ENCODE measurements at places on chromosomes 5 and 9.

DNA sequence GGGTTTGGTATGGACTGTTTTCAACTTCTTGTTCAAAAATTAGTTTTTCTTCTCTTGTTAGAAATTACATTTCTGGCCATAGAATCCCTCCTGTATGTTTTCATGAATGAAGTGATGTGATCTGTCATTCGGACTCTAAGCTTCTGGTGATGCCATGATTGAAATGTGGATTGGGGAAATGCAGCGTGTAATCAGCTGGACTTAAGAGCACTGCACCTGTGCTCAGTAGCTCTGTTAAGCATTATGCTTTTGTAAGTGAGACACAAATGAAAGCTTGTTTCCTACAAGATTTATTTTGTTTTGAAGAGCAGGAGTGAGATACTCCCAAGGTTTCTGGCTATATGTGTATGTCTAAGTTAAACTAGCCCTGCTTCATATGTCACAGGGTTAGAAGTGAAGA is 24.0 kb upstream of the FAM120AOS start:
- no peak for DNase-seq

GRCh38 chr5:153774686-153775085 is 264.0 kb downstream of the FAM114A2 start:
- DNase-seq = no peak

DNA sequence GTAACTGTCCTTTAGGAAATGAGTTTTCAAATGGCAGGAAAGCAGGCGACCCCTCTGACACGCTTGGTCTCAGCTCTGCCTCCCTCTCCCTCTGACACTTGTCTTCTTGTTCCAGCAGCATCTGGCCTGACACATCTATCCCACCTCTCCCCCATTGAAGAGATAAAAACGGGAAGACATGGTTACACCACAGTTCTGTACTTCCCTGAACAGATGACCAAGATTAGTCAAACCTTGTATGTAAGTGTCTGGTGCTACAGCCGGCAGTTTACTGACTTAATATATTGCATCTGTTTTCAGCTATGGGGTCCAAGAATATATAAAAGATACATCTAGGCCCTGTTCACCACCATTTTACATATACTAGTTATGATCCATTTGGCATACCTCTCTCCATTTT is 29.6 kb upstream of the MLLT3 start:
- DNase-seq = no peak

DNA sequence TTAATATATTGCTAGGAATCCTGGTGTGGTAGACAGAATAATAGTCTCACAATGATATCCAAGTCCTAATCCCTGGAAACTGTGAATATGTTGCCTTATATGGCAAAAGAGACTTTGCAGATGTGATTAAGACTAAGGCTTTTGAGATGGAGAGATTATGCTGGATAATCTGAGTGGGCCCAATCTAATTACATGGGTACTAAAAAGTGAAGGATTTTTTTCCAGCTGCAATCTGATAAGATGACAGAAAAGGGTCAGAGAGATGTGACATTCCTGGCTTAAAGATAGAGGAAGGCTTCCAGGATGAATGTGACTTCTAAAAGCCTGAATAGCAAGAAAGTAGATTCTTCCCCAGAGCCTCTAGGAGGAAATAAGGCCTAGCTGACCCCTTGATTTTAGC is 80.7 kb upstream of the MPDZ start:
- DNase-seq = no peak

DNA sequence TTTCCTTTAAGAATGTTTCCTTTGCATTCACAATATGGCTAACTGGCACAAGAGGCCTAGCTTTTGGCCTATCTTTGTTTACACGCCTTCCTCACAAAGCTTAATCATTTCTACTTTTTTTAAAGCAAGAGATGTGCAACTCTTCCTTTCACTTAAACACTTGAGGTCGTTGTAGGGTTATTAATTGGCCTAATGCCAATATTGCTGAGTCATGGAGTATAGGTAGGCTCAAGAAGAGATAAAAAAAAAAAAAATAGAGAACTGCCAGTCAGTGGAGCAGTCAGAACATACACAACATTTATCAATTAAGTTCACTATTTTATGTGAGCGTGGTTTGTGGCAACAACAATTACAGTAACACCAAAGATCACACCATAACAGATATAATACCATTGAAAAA is 5.9 kb downstream of the FKBP15 start:
- DNase-seq = no peak

Data from stimulated activated naive CD8-positive, alpha-beta T cell treated with anti-CD3 and anti-CD28 coated beads, Interleukin-15, Interleukin-2, amounts not matched to agents 100 U/mL and 50 U/mL, for 24 hours (primary cell).